Immature natural killer cell (primary cell): ENCODE measurements at places on chromosomes 3 and 15.

- no peak for DNase-seq
These were observed 281.2 kb downstream of the TLE3 start for GRCh38 chr15:69816522-69816921.

GRCh38 chr3:102530415-102531181 lies 95.8 kb downstream of the ZPLD1 start:
- no peak for DNase-seq

DNA sequence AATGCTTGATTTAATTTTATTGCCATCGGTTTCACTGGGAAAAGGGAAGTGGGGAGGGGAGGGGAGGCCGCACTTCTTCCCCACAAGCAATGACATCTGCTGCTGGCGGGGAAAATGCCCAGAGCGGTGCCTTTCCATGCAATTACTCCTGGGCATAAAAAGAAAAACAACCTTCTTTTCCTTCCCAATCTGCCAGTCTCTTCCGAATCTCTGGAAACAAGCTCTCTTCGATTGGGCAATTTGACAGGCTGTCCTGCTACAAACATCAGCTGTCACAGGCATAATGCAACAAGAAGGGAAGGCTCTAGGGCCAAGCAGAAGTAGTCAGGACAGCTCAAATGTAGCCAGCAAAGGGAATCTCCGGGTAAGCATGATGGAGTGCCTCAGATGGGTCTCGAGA lies 93.4 kb upstream of the STRIT1 start:
- DNase-seq, result no peak

- no peak for DNase-seq
These were observed 121.0 kb downstream of the GREM1 start for GRCh38 chr15:32838820-32839219.

DNA sequence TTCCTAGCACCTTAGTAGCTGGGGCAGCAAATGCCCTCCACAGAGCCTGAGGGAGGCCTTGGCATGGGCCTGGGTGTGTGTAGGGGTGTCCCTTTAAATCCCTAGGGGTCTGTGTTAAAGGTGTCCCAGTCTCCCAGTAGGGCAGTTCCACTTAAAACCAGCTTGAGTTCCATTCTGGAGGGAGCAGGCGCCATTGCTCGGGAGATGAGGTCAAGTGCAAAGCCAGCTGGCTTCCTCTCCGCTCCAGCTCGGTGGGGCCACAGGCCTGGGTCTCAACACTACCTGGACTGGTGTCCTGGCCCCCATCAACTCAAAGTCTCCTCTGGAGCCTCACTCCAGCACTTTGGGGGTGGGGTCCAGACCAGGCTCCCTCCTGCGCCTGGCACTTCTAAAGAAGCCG lies 25.2 kb downstream of the FEM1B start:
- no peak for DNase-seq
